Neural crest cell (in vitro differentiated cells): ENCODE measurements at places on chromosomes 5 and 9. TPM values are rescaled to one million over a fixed set of nuclear protein-coding genes. Genes with fewer than 3 reads are reported as not detected.

GRCh38 chr5:177302354-177303110 lies 987 bp downstream of the RAB24 start:
- H3K4me3 ChIP-seq, result peak overlapping the region; percentile 95
- peaks cover 10% of the 10 kb centered on the region for H3K27me3 ChIP-seq
- peaks cover 8% of the 10 kb centered on the region for H3K36me3 ChIP-seq
- DNase-seq, result no peak
- peaks cover 47% of the 10 kb centered on the region for H3K4me1 ChIP-seq

SPINK6 gene
- not detected in 2 replicates for total RNA-seq

DNA sequence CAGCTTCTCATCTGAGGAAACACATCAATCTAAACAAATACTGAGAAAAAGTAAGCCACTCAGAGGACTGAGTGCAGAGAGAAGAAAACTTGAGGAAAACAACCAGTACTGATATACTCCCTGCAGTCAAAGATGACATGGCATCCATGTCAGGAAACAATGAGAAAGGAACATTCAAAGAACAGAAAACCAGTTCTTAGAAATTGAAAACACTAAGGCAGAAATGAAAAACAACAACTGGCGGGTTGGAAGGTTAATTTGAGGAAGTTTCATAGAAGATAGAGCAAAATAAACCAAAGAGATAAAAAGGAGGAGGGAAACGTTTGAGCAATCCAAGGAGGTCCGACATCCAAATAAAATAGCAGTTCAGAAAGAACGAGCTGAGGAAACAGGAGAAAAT lies 475.2 kb downstream of the HINT1 start:
- no peak for DNase-seq
- no peaks in the 10 kb centered on the region for H3K4me1 ChIP-seq
- H3K4me3 ChIP-seq, result no peak overlapping the region

GRCh38 chr9:116074658-116075057 lies 78.9 kb upstream of the PAPPA start:
- H3K36me3 ChIP-seq, result no peaks in the 10 kb centered on the region
- no peak overlapping the region for H3K27ac ChIP-seq
- DNase-seq, result no peak

GRCh38 chr5:144487761-144488160 lies 317.1 kb downstream of the KCTD16 start:
- H3K27ac ChIP-seq, result no peak overlapping the region
- no peaks in the 10 kb centered on the region for H3K27me3 ChIP-seq
- H3K36me3 ChIP-seq, result peaks cover 3% of the 10 kb centered on the region
- H3K4me3 ChIP-seq, result no peak overlapping the region
- DNase-seq, result no peak
